ENCODE measurements at places on chromosomes 1 and 21.

DNA sequence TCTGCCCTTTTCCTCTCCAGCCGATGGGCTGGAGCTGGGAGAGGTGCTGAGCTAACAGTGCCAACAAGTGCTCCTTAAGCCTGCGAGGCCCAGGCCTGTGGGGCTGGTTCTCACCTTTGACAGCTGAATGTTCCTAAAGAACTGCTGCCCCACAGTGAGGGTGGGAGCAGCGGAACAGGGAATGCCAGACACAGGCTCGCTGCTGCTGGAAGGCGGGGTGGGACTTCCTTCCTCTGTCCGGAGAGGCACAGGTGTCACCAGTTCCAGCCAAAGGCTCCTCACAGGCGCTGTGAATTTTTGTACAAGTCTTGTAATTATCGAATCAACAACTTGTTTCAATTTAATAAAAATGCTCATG, 47.1 kb downstream of the COQ8A start:
- DNase-seq = no peak

GRCh38 chr1:1213345-1214265, at the start of gene TNFRSF4:
TSS of gene TNFRSF4 (minus strand) at chr1:1214153. CDS start at chr1:1214127, 26 bp downstream.
- peak; percentile 58 for DNase-seq

GRCh38 chr1:28737307-28738132, 780 bp downstream of the YTHDF2 start:
- peak; percentile 57 for DNase-seq

- no peak for DNase-seq
These were observed 32.2 kb upstream of the MPZL1 start for GRCh38 chr1:167689567-167689920.

- no peak for DNase-seq
These were observed 118.3 kb upstream of the FGGY start for GRCh38 chr1:59178339-59179187.

- DNase-seq = peak; percentile 34
These were observed 948 bp downstream of the TXLNA start for GRCh38 chr1:32180186-32181060.

- DNase-seq = no peak
These were observed 46.5 kb upstream of the COL6A2 start for GRCh38 chr21:46051379-46051770.

DNA sequence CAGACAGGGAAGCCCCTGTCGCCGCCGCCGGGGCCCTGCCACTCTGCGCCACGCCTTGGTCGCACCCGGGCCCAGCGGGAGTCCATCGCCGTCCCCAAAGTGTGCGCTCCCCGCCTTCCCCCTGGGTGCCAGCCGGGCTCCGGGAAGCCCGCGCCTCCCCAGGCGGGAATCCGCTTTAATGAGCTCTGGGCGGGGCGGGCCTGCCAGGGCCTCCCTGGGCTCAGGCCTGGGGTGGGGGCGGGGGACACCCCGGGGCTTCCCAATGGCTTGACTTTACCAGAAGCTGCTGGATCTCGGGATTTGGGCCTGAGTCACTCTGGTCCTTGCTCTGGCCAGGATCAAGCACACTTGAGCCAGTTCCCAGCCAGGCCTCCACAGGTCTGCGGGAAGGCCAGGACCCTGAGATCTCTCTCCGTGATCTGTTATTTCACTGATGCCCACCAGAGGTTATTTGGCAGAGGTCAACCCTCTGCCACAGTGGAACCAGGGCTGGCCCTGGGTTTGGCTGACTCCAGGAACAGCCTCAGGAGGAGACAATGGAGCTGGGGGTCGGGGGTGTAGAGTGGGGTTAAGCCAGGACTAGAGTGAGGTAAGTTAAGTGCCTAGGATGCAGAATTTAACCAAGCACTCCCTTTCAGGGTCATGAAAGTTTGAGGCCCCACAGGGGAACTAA, 178.4 kb upstream of the EDN2 start:
- no peak for DNase-seq

DNA sequence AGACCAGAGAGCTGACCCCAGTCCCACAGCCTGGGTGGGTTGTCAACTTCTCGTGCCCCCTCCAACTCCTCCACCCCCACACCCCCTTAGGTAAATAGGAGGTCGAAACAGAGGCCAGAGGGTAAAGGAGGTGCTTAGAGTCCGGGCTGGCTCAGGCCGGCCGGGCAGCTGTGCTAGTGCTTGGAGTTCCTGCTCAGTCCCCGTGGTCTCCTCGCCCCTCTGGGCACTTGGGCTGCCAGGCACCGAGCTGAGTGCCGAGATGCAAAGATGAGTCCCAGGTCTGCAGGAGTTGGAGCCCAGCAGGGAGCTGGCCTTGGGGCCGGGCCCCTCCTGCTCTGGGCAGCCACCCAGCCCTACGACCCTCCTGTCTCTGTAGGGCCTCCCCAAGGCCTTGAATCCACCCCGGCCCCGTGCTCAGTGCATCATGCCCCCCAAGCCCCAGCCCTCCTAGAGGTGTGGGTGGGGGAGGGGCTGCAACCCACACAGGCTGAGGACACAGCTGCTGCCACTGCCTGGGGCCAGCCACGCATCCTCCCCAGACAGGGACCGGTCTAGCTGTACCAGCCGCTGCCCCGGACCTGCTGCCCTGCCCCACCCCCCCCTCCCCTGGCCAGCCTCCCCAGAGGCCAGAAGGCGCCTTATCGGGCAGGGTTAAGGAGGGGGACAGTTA, 1.9 kb downstream of the SMIM1 start:
- no peak for DNase-seq
